ENCODE measurements at places on chromosomes 7 and 10. TPM values are rescaled to one million over a fixed set of nuclear protein-coding genes. Genes with fewer than 3 reads are reported as not detected.

TMEM176A gene
- total RNA-seq = 18.9 TPM

SVOPL gene
- total RNA-seq = not detected

MKI67 gene
- total RNA-seq = 5.1 TPM

CCDC172 gene
- not detected for total RNA-seq
